ENCODE measurements at places on chromosomes 6 and 20. TPM values are rescaled to one million over a fixed set of nuclear protein-coding genes. Genes with fewer than 3 reads are reported as not detected.

UBE2J1 gene
- 15.6 TPM for total RNA-seq

SLC2A10 gene
- total RNA-seq, result 5.6 TPM

MAS1 gene
- total RNA-seq, result not detected

ELOVL2 gene
- 1.6 TPM for total RNA-seq

DNA sequence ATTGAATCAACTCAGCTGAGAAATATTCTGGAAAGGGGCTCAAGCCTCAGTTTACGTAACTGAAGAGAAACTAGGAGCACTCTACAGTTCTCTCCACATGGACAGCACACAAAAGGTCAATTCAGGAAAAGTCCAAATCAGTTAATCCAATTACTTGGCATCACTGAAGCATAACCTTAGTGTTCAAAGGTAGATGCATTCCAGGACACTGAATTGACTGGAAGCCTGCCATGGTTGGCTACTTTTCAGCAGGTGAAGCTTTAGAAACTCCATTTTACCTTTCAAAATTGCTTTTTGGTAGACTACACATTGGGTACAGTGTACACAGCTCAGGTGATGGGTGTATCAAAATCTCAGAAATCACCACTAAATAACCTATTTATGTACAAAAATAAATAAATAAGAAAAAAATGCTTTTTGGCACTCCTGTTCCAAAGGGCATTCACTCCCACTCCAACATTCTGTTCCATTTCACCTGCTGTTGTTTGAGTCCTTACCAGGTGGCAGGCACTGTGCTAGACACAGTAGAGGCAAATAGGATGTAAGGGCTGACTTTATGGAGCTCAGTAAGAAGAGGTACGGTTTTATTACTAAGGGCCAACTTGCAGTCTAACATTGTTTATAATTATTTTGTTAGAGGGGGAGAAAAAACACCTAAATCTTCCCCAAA, 153.4 kb downstream of the FAXC start:
- DNase-seq, result no peak
- H3K4me3 ChIP-seq, result no peak overlapping the region
- no peak overlapping the region for H3K27ac ChIP-seq
- H3K27me3 ChIP-seq, result no peaks in the 10 kb centered on the region

DNA sequence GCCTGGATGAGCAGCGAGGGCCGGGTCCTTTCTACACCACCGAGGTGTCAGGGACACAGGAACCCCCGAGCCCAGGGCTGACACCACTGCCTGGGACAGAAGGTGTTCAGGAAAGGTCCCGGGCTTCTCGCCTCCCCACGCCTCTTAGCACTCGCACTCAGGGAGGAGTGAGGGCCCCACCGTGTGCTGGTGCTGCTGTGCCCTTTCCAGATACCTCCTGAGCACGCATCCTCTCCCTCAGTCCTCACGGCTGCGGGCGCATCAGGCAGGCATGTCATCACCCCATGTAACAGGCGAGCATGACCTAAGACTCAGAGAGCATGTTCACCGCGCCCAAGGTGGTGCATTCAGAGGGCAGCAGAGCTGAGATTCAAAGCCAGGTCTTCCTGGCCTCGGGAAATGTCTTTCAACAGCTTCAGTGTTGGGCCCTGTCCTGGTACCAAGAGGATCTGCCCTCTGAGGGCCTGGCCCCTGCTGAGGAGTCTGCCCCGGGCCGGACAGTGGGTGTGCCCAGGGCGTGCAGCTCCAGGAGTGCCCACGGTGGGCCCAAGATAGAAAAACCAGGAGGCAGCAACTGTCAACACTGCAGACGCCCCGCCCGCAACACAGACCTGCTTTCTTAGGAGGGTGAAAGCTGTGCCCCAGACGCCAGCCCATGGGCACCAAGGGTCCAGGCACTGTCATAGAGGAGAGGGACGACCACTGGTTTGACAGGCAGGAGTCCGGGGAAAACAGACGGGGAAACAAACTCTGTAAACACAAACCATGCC, 29.2 kb downstream of the TGM2 start:
- H3K36me3 ChIP-seq, result peaks cover 88% of the 10 kb centered on the region
- H3K4me1 ChIP-seq, result peaks cover 46% of the 10 kb centered on the region
- no peak for DNase-seq
- H3K27me3 ChIP-seq, result no peaks in the 10 kb centered on the region
- no peak overlapping the region for H3K4me3 ChIP-seq
- H3K27ac ChIP-seq, result peak overlapping the region; percentile 77
